Stimulated activated CD4-positive, alpha-beta T cell treated with anti-CD3 and anti-CD28 coated beads, Interleukin-2, amount 100 ng/mL, for 48 hours (primary cell): ENCODE measurements at places on chromosomes 3 and 15.

- DNase-seq = no peak
Measured at GRCh38 chr3:161415506-161416231, 44.4 kb upstream of the SPTSSB start.

DNA sequence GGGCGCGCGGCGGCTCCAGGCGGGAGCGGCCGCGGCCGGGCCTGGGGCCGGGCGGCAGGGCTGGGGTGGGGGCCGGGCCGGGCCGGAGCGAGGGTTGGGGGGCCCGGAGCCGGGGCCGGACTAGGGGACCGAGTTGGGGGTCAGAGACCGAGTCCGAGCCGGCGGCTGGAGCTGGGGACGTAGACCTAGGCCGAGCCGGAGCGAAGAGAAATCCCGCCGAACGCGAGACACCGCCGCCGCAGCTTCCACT, 37.3 kb downstream of the HMCES start:
- DNase-seq = no peak

- DNase-seq = no peak
Measured at GRCh38 chr3:99845999-99846398, 28.3 kb downstream of the CMSS1 start.

- DNase-seq = no peak
Measured at GRCh38 chr3:170907637-170908234, 701 bp downstream of the EIF5A2 start.

GRCh38 chr3:13254028-13254951, 165.8 kb downstream of the NUP210 start:
- DNase-seq = no peak

- no peak for DNase-seq
Measured at GRCh38 chr15:90232941-90233386, 777 bp downstream of the CIB1 start.
